ENCODE measurements at places on chromosomes 6 and 20.
A peak's percentile ranks its signal among the peaks of the same experiment; 100 is the strongest.

DNA sequence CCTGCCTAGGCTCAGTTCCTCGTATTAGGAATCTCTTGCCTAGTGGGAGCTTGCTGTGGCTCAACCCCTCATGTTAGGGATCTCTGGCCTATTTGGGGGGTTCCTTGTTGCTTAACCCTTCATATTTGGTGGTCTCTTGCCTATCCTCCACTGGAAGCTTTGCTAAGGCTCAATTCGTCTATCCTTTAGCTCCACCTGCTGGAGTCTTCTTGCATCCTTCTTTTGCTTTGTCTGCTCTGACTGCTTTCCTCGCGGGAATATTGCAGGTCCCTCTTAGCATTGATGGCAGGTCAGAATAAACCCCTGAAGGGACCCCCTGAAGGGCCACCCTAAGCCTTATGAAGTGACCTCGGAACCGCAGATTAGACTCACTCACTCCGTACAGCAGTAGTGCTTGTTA lies 203.0 kb upstream of the TBX18 start:
- DNase-seq: peak; percentile 27

GRCh38 chr20:49620364-49621240 lies 52.7 kb upstream of the PTGIS start:
- no peak for DNase-seq

- no peak for DNase-seq
Measured at GRCh38 chr6:119466226-119466625, 116.7 kb upstream of the MAN1A1 start.

DNA sequence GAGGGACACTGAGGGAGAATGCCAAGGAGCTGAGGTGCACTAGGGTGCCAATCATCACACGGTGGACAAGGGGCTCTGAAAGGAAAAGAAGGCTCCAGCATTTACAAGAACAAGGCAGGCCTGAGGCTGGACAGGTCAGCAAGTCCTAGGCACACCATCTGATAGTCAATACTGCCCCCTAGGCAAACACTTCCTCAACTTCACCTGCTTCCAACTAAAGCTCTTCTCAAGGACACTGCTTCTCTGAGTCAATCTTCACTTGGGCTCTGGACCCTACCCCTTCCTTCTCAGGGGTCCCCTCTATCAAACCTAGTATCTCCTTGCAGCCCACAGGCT lies 37.7 kb upstream of the SLC4A11 start:
- peak; percentile 5 for DNase-seq

DNA sequence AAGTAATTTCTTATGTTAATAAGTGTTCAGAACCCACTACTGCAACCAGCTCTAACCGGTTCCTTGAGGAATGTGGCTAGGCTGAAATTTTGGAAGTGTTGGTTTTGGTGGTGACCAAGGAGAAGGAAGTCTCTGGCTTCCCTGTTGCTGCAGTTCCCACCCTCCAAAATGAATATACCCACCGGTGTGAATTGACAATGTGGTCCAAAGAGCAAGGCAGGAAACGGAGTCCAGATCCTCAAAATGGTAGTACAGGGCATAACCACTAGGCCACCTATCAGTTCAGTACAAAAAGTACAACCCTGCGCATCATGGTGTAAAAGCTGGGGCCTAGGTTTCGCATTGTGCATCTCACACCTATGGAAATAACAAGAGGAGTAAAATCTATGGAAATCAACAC lies 2.8 kb downstream of the ADNP start:
- no peak for DNase-seq

- no peak for DNase-seq
Measured at GRCh38 chr6:8059129-8059528, 5.1 kb downstream of the BLOC1S5 start.

DNA sequence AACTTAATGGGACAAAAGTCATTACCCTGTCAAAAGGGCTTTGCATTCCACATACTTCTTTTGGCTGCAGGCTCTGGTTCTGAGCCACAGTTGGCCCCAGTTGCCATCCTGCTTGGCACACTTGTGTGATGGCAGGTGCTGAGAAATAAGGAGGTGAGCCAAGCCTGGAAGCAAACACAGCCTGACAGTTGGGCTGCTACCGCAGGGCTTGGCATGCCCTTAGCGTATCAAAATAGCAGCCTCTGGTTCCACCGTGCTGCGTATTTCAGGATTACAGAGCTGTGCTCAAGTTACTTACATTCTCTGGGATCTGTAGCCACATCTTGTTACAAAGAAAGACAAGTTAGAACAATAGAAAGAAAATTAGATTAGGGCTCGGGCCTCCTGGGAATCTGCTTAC lies 11.1 kb downstream of the MTHFD1L start:
- DNase-seq: no peak

DNA sequence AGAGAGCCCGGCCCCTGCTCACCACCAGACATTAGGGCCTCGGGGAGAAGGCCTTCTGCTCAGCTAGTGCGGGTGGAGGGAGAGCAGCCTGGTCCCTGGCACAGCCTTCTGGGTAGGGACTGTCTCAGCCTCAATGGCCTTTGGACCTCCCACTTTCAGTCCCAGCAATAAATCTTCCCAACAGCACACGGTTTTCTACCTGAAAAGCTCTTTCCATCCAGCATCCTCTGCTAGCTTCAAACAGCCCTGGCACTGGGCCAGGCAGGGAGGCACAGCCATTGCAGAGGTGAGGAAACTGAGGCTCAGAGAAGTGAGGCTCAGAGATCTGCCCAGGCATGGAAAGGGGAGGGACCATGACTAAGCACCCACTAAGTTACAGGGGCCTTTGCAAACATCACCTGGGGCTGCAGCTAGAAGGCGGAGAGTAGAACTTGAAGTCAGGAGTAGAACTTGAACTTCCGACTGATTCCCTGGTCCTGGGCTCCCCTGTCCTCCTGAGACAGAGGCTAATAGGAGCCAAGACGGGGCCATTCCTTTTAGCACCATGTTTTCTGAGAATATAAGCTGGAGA lies 43.9 kb upstream of the NOL4L start:
- peak; percentile 18 for DNase-seq

GRCh38 chr6:15892369-15892768 lies 229.5 kb upstream of the DTNBP1 start:
- DNase-seq: no peak

DNA sequence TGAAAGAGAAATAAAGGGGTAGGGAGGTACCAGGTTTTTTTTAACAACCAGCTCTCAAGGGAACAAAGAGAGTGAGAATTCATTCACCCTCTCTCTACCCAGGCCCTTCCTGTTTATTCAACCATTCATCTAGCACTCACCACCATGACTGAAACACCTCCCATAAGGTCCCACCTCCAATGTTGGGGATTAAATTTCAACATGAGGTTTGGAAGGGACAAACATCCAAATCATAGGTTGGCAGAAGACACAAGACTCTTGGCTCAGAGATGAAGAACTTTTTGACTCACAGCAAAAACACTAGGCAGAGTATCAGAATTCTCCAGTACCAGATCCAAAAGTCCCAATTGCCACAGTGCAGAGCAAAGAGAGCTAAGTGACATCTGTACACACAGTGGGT lies 186.3 kb downstream of the EDN1 start:
- DNase-seq: no peak

GRCh38 chr6:106090001-106090400 lies 3.9 kb downstream of the PRDM1 start:
- DNase-seq: no peak

- DNase-seq: no peak
Measured at GRCh38 chr6:93701526-93701925, 282.2 kb upstream of the EPHA7 start.

DNA sequence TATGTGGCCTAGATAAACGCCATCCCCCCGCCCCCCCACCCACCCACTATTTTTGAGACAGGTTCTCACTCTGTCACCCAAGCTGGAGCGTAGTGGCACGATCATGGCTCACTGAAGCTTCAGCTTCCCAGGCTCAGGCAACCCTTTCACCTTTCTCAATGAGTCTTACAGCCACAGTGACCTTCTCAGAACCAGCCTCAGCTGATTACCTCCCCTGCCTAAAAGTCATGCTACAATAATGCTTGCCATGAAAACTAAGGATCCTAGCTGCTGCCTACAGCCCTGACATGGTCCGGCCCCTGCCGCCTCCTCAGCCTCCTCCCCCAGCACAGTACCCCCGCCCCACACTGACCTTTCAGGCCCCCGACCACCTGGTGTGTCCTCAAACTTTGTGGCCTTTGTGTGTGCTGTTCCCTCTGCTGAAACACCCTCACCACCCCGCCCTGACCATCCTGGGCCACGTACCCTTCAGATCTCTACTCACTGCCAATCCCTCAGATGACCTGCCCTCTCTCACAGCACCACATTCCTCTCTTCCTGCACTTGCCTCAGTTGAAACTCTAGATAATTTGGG lies 31.3 kb downstream of the PNPLA1 start:
- no peak for DNase-seq

GRCh38 chr20:23663180-23663579 lies 25.4 kb upstream of the CST3 start:
- no peak for DNase-seq

GRCh38 chr20:38094373-38094891 lies 60.9 kb downstream of the RPRD1B start:
- DNase-seq: peak; percentile 59

DNA sequence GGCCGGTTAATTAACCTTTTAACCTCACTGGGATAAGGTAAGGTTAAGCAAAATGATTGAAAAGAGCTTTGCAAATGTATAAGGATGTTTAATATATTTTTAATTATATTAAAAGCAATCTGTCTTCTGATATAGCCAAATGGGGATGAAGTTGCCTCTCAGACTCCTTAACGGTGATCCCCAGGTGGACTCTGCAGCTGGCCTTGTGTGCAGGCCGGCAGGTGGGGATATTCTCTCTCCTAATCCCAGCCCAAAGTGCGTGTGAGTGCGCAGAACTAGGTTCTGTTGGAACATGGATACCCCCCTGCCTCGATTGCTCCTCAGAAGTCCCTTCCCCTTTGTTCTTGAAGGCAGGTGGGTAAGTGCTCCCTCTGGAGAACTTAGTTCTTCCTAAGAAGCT lies 100.0 kb downstream of the NDUFAF5 start:
- no peak for DNase-seq

GRCh38 chr6:11381801-11382513 lies 149.5 kb upstream of the NEDD9 start:
- no peak for DNase-seq

DNA sequence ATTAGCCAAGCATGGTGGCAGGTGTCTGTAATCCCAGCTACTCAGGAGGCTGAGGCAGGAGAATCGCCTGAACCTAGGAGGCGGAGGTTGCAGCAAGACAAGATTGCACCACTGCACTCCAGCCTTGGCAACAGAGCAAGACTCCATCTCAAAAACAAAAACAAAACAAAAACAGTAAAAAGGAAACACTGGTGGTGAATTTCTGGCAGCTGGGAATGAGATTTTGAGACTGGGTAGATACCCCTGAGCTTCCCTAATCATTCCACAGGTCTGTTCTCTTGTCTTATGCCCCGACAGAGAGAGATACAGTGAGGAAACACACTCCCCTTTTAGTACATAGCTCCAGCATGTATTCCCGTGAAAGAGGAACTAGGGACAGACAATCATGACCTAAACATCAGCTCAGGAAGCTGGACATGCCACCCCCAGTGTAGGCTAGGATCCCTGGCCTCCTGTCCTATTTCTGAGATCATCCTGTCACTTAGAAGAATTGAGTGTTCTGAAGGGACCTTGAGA lies 9.6 kb downstream of the MAN1A1 start:
- no peak for DNase-seq

DNA sequence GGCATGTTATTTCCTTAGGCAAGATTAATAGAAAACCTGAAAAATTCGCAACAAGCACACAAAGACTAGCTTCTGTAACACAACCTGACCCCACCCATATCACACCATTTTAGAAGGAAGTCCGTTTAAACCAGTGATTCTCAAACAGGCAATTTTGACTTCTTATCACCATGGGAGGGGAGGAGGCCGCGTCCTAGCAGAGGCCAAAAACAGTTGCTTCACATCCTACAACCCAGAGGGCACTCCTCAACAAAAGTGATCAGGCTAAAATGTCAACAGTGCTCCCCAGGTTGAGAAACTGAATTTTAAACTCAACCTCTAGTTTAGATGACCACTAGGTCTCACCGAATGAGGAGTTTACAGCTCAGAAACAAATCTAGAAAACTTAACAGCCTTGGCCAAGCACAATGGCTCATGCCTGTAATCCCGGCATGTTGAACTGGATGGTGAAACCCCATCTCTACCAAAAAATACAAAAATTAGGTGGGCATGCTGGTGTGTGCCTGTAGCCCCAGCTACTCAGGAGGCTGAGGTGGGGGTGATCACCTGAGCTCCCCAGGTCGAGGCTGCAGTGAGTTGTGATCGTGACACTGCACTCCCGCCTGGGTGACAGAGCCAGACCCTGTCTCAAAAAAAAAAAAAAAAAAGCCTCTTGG lies 3.4 kb downstream of the SNX5 start:
- no peak for DNase-seq

DNA sequence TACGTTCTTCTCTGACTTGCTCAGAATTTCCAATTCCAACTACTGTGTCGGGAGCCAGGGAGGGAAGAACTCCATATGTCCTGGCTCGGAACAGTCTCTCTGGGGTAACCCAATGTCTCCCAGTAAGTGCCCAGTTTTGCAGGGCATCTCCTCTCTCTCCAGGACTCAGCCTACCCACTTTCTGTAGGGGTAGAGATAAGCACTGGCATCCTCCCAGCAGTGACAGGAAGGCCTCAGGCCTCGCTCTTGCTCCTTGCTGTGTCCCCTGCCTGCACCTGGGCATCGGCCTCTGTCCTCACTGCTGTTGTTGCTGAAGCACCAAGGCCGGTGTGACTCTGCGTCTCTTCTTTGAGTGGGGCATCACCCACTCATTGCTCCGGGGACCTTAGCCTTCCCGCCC lies 388.9 kb upstream of the JARID2 start:
- DNase-seq: no peak

DNA sequence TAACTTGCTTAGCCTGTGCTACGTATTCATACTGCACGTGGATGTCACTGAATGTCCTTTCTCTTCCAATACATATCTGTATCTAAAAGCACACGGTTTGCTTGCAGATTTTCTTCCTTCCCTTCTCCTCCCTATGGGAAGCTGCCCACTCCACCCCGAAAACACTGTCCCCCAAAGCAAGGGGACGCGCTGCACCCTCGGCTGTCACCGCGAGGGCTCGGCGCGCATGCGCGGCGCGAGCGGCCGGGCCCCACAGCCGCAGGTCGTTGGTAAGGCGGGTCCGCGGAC lies 659 bp downstream of the TMX4 start:
- peak; percentile 63 for DNase-seq

- peak; percentile 14 for DNase-seq
Measured at GRCh38 chr20:51574248-51575033, 31.9 kb upstream of the NFATC2 start.

GRCh38 chr6:84521511-84521910 lies 242.9 kb downstream of the TBX18 start:
- no peak for DNase-seq

GRCh38 chr20:53210041-53210440 lies 237.9 kb downstream of the TSHZ2 start:
- DNase-seq: no peak

- DNase-seq: no peak
Measured at GRCh38 chr6:48186746-48187145, 75.7 kb upstream of the PTCHD4 start.

- DNase-seq: peak; percentile 5
Measured at GRCh38 chr20:21360705-21361104, 36.6 kb downstream of the NKX2-4 start.

- peak; percentile 35 for DNase-seq
Measured at GRCh38 chr6:20350215-20350614, 51.5 kb upstream of the E2F3 start.

GRCh38 chr20:21265261-21266190 lies 37.6 kb upstream of the XRN2 start:
- no peak for DNase-seq

All from mammary epithelial cell (primary cell).